Activated naive CD4-positive, alpha-beta T cell (primary cell): ENCODE measurements at places on chromosomes 3 and 15.

GRCh38 chr15:37204692-37205091 lies 104.3 kb upstream of the MEIS2 start:
- no peak for DNase-seq

- no peak for DNase-seq
Measured at GRCh38 chr15:76840830-76841460, 64.2 kb downstream of the SCAPER start.

DNA sequence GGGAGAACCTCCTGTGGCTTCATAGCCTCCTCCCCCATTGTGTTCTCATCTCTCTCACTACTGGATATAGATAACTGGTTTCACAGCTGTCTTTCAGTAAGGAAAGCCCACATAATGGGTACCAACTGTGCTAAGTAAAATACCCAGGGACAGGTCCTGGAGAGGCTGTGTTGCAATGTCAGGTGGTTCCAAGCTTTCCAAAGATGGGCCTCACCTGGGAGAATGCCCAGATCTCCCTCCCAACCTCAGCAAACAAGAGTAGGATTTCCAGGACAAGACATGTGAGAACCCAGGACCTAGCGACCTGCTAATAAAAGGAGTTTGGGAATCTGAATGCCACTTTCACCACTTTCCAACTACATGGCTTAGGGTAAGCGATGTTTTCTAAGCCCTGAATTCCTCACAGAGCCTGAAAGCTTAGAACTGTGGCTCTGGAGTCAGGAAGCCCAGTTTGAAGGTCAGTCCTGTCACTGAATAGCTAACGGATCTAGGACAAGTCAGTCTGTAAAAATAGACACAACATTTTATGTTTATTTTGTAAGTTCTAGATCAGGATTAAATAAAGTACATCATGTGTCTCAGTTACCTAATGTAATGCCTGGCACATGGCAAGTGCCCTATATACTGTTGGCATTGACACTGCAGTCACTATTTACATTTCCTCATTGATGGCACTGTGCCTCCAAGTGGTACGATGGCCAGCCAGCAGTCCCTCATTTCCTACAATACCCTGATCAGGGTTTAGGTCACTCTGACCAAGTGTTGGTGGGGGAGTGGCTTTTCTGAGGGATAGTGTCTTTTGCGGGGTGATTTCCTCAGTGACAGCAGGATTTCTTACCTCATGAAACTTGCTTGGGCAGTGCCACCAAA lies 11.9 kb downstream of the CERS3 start:
- DNase-seq, result no peak

DNA sequence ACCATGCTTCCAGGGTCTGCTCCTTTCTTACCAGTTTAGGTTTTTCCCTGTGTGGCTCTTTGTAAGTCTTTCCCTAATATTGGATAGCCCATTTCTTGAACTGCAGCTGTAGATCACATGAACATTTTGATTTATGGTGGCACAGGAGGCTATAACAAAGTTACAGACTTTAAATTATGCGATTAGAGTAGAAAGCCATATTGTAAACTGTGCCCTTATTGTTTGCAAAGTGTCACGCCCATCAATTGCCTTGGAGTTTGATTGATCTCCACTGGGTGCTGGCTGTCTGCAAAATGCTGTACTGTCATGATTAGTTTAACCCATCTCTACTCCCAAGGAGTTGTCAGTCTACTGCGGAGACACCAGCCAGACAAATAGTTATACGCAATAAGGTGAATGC lies 110.3 kb downstream of the CACNA2D3 start:
- DNase-seq, result no peak

DNA sequence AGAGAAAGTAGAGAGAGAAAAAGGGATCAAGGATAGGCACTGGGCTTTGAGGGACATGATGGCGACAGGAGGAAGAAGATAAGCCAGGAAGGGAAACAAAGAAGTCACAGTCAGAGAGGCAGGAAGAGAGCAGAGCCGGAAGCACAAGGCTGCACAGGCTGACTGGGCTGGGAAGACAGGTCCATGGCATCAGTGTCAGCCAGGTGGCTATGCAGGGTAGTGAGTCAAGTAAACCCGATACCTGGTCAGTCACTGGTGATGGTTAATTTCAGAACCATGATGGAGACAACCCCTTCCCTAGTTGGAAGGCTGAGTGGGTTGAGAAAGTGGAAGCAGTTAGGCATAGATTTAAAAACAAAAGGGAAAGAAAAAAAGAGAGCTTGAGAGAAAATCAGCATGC lies 203.8 kb downstream of the EPHB1 start:
- DNase-seq, result no peak

GRCh38 chr3:196971094-196971698 lies 2.6 kb upstream of the PIGZ start:
- no peak for DNase-seq

GRCh38 chr3:126284258-126284904 lies 72.8 kb downstream of the KLF15 start:
- no peak for DNase-seq

GRCh38 chr3:8451696-8452095 lies 49.9 kb upstream of the LMCD1 start:
- DNase-seq, result no peak

DNA sequence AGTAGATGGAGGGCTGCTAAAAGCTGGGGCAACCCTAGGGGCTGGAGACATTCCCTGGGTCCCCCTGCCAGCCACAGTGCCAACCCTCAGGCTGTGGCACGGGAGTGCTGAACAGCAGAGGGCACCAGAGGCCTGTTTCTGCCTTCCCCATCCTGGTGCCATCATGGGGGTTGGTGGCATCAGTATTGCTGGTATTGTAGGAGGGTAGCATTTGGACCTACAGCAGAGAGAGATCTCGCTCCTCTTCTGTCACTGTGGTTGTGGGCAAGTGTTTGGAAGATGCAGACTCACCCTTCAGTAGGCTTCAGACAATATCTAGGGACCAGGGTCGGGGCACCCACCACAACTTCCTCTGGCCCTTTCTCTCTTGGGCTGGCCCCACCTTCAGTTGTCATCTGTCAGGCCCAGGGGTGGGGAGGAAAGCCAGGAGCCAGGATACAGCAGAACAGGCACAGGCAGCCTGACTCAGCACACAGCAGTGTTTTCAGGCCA lies 123.5 kb downstream of the RPLP1 start:
- peak; percentile 66 for DNase-seq

DNA sequence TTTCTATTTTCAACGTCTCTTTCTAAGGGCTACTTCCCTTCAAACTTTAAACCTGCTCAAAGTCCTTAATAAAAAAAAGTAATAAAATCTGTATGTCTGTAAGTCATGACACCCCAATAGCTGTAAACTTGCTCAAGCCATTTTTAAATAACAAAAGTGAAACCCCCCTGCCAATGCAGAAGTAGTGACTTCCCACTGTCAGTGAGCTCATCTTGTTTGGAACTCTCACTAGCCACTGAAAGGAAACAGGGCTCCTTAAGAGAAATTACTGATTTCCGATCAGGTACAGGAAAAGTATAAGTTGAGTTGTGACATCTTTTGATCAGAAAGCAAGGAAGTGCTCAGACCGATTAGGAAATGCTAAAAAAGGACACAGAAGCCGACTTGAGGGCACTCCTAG lies 27.6 kb upstream of the GPR171 start:
- no peak for DNase-seq
